HT1080 (cell line): ENCODE measurements at places on chromosomes 6 and 20. TPM values are rescaled to one million over a fixed set of nuclear protein-coding genes. Genes with fewer than 3 reads are reported as not detected.

The SNAI1 gene
- 2.1 and 3.2 TPM in 2 replicates for total RNA-seq

The CALHM4 gene
- total RNA-seq = 0.07 TPM in 1 of 2 replicates, not detected in the other

The DCDC2 gene
- 0.27 TPM in 1 of 2 replicates, not detected in the other for total RNA-seq

The OTOR gene
- total RNA-seq = not detected in 2 replicates

The PRPF6 gene
- total RNA-seq = 60.8 and 66.3 TPM in 2 replicates

The TRIM15 gene
- total RNA-seq = not detected in 2 replicates
